ENCODE measurements at places on chromosomes 3 and 15. TPM values are rescaled to one million over a fixed set of nuclear protein-coding genes. Genes with fewer than 3 reads are reported as not detected.

- no peak for DNase-seq
Measured at GRCh38 chr15:78415284-78415683, 22.7 kb upstream of the IREB2 start.

The CHRFAM7A gene
- total RNA-seq = 1.3 TPM

The ITIH1 gene
- not detected for total RNA-seq

The KLHL40 gene
- total RNA-seq = not detected

DNA sequence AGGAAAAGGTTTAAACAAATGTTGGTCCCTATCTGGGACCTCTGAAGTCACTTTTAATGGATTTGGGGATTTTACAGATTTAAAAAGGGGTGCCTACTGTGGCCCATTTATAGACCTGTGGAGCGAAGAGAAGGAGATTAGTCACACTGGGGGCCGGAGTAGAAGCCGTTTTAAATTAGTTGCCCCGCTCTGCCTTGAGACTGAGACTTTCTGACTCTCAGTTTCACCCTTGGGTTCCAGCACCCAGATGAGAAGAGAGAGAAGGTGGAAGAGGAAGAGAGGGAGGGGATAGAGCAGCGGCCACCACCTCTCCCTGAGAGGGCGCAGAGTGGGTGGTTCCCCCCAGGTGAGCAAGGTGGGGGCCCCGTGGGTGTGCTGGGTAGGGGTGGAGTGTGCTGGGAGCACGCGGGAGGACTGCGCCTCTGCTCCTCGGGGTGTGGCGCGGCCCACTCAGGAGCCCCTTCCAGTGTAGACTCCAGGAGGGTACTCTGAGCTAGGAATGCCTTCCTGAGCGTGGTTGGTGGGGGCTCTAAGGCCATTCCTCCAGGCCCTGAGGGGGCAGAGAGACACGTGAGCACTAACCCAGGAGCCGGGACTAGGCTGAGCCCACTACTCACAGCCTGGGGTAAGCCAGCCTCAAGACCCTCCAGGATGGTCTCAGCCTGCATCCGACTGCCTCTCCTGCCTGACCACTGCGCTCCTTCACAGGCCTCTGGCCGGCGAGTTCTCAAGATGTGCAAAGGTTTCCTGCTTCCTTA is 32.6 kb upstream of the RAB6B start:
- DNase-seq = no peak
